Left forelimb (tissue), 1 donor: ENCODE measurements at places on chromosomes 7 and 10.

- no peak for DNase-seq
These were observed 69.2 kb downstream of the PHYHIPL start for GRCh38 chr10:59245686-59246085.

DNA sequence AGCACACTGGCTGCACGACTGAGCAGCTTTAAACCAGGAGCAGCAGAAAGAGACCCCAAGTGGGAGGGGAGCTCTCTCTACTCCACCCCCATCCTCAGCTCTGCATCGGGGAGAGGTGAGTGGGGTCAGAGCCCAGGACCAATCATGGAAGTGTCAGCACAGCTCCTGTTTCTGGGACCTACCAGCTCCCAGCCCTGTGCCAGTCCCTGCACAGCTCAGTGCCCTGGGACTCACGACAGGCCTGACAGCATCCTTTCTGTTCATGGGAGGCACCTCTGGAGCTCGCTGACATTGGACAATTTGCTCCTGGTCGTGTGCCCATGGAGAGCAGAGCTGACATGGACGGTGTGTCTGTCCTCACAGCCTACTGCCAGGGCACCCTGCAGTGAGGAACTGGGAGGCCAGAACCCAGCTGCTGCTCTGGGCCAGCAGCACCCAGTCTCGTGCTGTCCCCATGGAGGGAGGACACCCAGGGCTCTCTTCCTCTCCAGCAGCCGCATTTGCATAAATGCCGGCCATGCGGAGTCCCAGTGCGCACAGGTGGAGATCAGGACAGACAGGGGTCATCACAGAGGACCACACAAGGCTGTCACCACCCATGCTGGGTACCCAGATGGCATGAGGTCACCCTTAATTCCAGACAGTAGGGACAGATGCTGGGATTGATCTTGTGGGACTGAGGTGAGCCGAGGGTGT is 45.9 kb upstream of the MSMB start:
- no peak for DNase-seq

- DNase-seq: no peak
These were observed 138.8 kb upstream of the TCERG1L start for GRCh38 chr10:131450216-131450765.

DNA sequence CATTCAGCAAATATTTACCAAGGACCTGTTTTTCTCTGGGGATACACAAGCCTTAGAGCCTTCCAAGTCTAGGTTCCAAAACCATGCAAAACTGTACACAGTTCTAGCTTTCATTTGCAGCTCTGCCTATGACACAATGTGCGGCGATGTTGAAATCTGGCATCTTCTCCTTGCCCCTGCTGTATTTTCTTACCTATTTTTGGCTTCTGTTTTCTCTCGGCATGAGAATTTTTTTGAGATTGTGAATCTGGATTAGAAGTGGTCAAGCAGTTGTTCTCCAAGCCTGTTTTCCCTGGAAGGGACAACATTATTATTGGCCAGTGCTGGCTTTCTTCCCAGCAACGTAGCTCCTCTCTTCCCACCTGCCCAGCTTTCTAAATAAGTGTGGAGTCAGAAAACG is 176.3 kb downstream of the CREB5 start:
- DNase-seq: no peak

GRCh38 chr7:94452239-94452638 is 57.4 kb upstream of the CASD1 start:
- DNase-seq: no peak

GRCh38 chr10:61822781-61823230 is 78.7 kb upstream of the ARID5B start:
- DNase-seq: no peak

- no peak for DNase-seq
These were observed 276.9 kb downstream of the TCF7L2 start for GRCh38 chr10:113226831-113227445.

DNA sequence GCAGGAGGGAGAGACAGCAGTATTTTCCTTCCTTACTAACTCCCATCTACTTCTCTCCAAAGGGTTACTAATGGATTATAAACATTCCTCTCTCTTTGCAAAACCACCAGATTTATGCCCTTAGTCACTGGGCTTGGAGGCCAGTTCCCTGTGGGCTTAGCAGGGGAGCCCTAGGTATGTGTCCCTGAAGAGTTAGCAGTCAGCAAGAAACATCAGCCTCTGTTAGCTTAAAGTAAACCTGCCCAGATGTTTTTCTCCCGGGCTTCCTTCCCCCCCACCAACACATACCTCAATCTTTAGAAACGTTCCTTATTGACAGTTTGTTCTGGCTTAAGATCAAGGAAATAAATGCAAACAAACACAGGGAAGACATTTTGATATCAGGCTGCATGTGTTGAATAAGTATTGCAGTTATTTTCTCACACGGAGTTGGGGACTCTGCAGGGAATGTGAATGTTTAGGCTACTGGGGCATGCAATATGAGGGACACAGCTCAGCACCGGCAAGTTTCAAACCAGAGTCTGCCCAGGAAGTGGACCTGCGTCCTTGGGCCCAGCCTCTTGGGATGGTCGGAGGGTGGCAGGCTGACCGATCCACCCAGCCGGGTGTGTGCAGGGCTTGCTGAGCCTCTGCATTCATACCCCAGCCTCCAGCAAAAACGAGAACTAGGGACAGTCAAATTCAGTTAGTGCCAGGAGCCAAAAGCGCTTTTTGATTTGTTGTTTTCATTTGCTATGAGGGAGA is 252.0 kb upstream of the GRB10 start:
- peak; percentile 26 for DNase-seq

DNA sequence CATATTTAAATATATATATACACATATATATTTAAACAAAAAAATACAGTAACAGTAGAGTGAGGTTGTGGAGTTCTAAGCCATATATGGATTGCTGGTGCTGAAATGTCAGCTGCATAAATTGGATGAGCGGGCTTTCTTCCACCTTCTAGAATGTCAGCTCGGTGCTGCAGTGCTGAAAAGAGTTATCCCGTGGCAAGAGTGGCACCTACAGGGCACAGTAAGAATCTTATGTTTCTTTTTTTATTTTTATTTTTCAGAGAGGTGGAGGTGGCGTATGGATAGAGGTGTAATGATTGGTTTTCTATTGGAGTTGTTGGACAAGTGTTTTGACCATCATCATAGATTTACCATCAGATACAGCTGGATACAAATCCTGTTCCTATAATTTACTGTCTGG is 86.2 kb upstream of the DYNC1I1 start:
- no peak for DNase-seq

DNA sequence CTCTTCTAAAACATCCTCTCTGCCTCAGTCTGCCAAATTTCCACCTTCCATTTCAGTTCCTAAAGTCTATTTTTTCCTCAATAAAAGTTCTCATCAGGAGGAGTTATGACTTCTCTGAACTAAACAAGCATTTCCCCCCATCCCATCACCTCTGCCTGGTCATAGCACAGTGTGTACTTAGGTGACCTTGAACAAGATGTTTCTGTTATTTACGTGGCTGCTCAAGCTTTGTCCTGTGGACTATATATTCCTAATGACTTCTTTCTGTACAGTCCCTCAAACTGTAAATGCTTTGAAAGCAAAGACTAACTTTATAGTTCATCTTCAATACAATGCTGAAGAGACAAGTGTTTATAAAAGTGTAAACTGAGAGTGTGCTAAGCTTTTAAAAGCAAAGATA is 166.9 kb downstream of the CPEB3 start:
- no peak for DNase-seq

DNA sequence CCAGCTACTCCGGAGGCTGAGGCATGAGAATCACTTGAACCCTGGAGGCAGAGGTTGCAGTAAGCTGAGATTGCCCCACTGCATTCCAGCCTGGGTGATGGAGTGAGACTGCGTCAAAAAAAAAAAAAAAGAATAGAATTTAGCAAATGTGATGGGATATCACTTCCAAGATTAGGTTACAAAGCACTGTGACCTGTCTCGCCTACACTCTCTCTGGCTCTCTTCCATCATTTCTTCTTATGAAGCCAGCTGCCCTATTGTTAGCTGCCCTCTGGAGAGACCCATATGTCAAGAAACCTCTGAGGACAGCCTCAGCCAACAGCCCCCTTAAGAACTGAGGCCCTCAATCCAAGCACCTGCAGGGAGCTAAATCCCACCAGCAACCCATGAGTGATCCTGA is 28.2 kb downstream of the ARHGAP21 start:
- DNase-seq: no peak

- no peak for DNase-seq
These were observed 149.2 kb downstream of the PTEN start for GRCh38 chr10:88012641-88013040.

DNA sequence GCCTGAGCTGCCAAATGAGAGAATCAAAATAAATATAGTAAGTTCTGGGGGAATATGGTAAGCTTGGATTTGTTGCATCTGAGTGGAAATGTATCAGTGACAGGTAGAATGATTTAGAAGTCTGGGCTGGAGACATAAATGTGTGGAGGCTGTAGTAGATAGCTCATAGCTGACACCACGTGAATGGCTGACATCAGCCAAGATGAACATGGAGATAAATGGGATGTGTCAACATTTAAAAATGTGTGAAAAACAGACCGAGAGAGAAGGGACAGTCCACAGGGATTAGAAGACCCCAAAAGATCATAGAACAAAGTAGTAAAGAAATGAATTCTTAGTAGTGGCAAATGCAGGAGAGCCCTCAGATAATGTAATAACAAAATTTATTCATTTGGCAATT is 40.9 kb downstream of the NAMPT start:
- no peak for DNase-seq

GRCh38 chr10:12943425-12943824 is 58.1 kb downstream of the CCDC3 start:
- DNase-seq: no peak

DNA sequence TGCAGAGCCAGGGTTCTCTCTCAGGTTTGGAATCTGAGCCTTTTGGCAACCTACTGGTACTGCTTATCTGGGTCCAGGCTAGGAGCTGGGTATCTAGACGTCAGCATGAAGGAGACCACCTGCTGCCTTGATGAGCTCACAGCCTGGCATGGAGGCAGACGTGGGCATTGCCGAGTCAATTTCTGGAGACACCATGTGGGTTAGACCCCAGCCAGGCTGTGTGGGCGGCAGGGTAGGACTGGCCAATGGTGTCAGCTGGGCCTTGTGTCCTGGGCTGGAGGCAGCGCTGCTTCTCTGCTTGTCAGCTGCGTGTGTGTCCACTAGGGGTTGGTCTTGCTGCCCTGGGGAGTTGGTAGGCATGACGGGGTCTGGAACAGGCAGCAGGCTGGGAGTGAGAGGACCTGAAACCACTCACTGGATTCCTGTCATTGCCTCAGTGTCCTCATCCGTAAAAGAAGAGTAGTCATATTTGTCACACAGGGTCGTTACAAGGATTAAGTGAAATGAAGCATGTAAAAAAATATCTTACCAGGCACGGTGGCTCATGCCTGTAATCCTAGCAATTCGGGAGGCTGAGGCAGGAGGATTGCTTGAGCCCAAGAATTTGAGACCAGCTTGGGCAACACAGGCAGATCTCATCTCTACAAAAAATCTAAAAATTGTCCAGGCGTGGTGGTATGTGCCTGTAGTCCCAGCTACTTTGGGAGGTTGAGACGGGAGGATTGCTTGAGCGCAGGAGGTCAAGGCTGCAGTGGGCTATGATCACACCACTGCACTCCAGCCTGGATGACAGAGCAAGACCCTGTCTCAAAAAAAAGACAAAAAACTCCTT is 31.7 kb upstream of the ANKRD2 start:
- DNase-seq: no peak

DNA sequence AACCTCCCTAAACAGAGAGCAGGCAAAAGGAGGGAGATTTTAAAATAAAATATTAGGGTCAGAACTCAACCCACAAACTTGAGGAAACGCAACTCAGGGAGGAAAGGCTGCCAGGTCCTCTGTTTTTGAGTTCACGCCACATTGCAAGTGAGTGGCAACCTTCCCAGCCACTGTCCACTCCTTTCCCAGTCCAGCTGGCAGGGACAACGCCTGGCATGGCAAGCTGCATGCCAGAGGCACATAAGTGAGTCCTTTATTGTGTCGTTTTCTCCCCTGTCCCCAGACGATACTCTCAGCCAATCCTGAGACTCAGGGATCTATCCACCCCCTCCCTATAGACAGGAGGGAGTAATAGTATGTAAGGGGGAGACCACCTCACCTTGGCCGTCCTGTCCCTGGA is 22.4 kb downstream of the FBXW4 start:
- no peak for DNase-seq

DNA sequence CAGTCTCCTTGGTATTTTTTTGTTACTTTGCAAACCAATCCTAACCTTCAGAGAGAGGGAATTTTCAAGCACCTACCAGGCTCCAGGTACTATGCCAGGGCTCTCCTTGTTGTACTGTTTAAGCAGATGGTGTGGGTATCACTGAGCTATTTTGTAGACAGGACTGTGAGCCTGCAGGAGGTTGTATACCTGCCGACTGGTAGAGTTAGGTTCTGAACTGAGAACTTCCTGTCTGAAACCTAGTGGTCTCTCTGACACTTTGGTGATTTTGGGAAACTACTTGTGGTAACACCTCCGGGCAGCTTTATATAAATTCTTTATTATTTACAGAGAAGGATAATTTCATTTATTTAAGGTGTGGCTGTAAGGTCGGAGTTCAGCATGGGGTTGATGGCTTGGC is 4.6 kb downstream of the ZNF853 start:
- no peak for DNase-seq

GRCh38 chr10:22852712-22853353 is 75.0 kb upstream of the ARMC3 start:
- no peak for DNase-seq

- DNase-seq: no peak
These were observed 242.2 kb upstream of the IGFBP3 start for GRCh38 chr7:46163246-46163645.

DNA sequence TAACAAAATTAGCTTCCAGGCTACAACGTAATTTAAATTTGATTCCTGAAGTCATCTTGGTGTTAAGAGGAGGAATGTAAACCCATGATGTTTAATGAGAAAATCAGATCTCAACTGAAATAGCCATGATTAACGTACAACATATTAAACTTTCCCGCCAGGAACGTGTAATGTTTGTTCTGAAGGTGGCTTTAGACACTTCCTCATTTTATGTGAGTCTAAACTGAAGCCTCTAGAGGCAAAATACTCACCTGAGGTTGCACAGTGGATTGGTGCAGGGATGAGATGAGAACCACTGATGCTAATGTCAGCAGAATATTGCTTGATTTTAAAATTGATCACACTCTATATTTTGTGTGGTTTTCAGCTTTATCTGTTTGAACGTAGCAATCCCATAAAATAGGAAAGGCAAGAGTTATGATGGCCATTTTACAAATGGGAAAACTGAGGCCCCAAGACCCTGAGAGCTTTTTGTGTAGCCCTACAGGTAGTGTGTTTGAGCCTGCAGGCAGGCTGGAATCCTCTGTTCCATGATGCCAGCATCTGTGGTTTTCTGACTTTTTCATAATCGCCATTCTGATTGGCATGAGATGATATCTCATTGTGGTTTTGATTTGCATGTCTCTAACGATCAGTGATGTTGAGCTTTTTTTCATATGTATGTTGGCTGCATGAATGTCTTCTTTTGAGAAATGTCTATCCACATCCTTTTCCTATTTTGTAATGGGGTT is 243.7 kb upstream of the BMPER start:
- no peak for DNase-seq

GRCh38 chr7:73994023-73994422 is 34.0 kb upstream of the ELN start:
- DNase-seq: no peak
